Bronchial epithelial cell (primary cell): ENCODE measurements at places on chromosomes 4 and X. TPM values are rescaled to one million over a fixed set of nuclear protein-coding genes. Genes with fewer than 3 reads are reported as not detected.

REELD1 gene
- total RNA-seq = under 0.01 TPM in 1 of 2 replicates, not detected in the other

STATH gene
- not detected in 2 replicates for total RNA-seq

CXCL6 gene
- total RNA-seq = 0.26 TPM in 1 of 2 replicates, not detected in the other

PLS3 gene
- total RNA-seq = 204 and 241 TPM in 2 replicates

P2RY4 gene
- 0.13 TPM in 1 of 2 replicates, not detected in the other for total RNA-seq

ZNF674 gene
- total RNA-seq = 6.0 and 11.6 TPM in 2 replicates

DRP2 gene
- not detected in 2 replicates for total RNA-seq

PRR27 gene
- total RNA-seq = not detected in 2 replicates

GRID2 gene
- not detected in 2 replicates for total RNA-seq

EGFL6 gene
- 0.26 TPM in 1 of 2 replicates, not detected in the other for total RNA-seq

GATA1 gene
- not detected in 2 replicates for total RNA-seq

NPNT gene
- 1.1 and 5.0 TPM in 2 replicates for total RNA-seq

MAP7D2 gene
- total RNA-seq = under 0.01 and 0.38 TPM in 2 replicates

SMR3B gene
- not detected in 2 replicates for total RNA-seq

MEPE gene
- total RNA-seq = not detected in 2 replicates

TMSB15A gene
- total RNA-seq = not detected in 2 replicates

FAM47A gene
- not detected in 2 replicates for total RNA-seq

GIMD1 gene
- not detected in 2 replicates for total RNA-seq

SLC9B1 gene
- total RNA-seq = 0.79 and 1.0 TPM in 2 replicates

GNPDA2 gene
- total RNA-seq = 8.4 and 12.2 TPM in 2 replicates

DUSP21 gene
- total RNA-seq = not detected in 2 replicates

HELT gene
- total RNA-seq = not detected in 2 replicates

MAGED4B gene
- total RNA-seq = 0.13 and 1.6 TPM in 2 replicates

TRIM2 gene
- total RNA-seq = 7.1 and 23.4 TPM in 2 replicates

BEX5 gene
- 1.3 and 1.4 TPM in 2 replicates for total RNA-seq

CEP44 gene
- total RNA-seq = 16.8 and 18.3 TPM in 2 replicates

SSX2 gene
- total RNA-seq = not detected in 2 replicates

RHOXF2B gene
- not detected in 2 replicates for total RNA-seq

ELOVL6 gene
- 6.8 and 9.2 TPM in 2 replicates for total RNA-seq

JADE3 gene
- 5.5 and 6.1 TPM in 2 replicates for total RNA-seq

SLC6A8 gene
- total RNA-seq = 42.4 and 49.3 TPM in 2 replicates

PRRG1 gene
- total RNA-seq = 4.5 and 5.6 TPM in 2 replicates

MAGEB10 gene
- not detected in 2 replicates for total RNA-seq

BANK1 gene
- 0.26 TPM in 2 replicates for total RNA-seq

KDR gene
- under 0.01 TPM in 1 of 2 replicates, not detected in the other for total RNA-seq

XKRX gene
- total RNA-seq = under 0.01 and 1.9 TPM in 2 replicates

HPGDS gene
- total RNA-seq = not detected in 2 replicates
